ENCODE measurements at places on chromosomes 7 and 10. TPM values are rescaled to one million over a fixed set of nuclear protein-coding genes. Genes with fewer than 3 reads are reported as not detected.

GHRHR gene
- 0.37 TPM for total RNA-seq

SAMD9L gene
- total RNA-seq, result 2.7 TPM

DNA sequence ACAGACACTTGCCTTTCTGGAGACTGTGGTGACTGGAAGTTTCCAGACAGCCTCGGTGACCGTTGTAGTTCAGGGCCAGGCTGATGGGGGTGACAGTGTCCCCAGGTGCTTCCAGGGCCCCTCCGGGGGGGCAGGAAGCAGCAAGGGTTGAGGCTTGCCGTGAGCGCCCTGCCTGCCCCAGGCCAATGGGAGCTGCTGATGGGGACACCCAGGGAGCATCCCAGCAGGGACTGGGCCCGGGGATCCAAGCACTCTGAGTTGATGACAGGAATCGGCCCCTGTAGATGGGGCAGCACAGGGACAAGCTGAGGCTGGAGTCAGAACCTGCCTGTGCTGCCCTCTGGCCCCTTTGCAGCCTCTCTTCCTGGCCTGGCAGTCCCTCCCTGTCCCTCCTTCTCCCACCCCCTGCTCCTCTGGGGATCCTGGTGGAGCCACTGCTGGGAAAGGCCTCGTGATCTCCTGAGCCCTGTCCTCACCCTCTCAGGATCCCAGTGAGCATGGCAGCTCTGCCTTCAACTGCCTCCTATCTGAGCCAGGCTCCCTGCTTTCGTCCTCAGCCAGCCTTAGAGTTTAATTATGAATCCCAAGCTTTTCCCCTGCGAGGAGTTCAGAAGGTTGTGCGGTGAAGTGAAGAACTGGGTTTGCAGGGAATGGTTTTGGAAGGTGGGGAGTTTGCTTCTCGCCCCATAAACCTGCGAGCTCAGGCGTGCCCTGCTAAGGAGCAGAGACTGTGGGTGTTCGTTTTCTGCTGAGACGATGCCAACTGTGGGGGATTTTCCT, 84.7 kb downstream of the ADCY1 start:
- peak; percentile 39 for DNase-seq

GRCh38 chr10:129622291-129622690, 155.2 kb downstream of the MGMT start:
- DNase-seq, result no peak

Data from right lobe of liver (tissue), 6 donors.